ENCODE measurements at places on chromosomes 7 and 10.

- DNase-seq: no peak
Measured at GRCh38 chr7:54712820-54713219, 46.2 kb downstream of the SEC61G start.

GRCh38 chr7:83796760-83797159, 147.8 kb upstream of the SEMA3E start:
- DNase-seq: no peak

- no peak for DNase-seq
Measured at GRCh38 chr7:497946-498655, 21.5 kb downstream of the PDGFA start.

DNA sequence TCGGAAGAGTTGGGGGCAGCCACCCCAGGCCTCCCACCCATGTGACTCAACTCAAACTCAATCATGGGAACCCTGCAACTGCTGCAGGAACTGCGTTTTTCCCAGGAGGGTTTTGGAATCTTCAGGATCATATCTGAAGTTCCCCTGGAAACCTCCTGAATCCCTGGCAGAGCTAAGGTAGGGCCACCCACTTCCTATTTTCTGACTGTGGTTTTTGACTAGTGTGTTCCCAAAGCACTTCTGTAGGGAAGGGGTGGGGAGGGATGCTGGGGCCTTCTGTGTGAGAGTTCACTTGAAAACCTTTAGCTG, 127.6 kb upstream of the UNC5B start:
- no peak for DNase-seq
